Fibroblast of skin of back (primary cell): ENCODE measurements at places on chromosomes 16 and 17.
A peak's percentile ranks its signal among the peaks of the same experiment; 100 is the strongest.

GRCh38 chr17:8664456-8665126, 34.1 kb upstream of the MYH10 start:
- DNase-seq = no peak

GRCh38 chr17:14752011-14752410, 451.1 kb downstream of the HS3ST3B1 start:
- peak; percentile 53 for DNase-seq

DNA sequence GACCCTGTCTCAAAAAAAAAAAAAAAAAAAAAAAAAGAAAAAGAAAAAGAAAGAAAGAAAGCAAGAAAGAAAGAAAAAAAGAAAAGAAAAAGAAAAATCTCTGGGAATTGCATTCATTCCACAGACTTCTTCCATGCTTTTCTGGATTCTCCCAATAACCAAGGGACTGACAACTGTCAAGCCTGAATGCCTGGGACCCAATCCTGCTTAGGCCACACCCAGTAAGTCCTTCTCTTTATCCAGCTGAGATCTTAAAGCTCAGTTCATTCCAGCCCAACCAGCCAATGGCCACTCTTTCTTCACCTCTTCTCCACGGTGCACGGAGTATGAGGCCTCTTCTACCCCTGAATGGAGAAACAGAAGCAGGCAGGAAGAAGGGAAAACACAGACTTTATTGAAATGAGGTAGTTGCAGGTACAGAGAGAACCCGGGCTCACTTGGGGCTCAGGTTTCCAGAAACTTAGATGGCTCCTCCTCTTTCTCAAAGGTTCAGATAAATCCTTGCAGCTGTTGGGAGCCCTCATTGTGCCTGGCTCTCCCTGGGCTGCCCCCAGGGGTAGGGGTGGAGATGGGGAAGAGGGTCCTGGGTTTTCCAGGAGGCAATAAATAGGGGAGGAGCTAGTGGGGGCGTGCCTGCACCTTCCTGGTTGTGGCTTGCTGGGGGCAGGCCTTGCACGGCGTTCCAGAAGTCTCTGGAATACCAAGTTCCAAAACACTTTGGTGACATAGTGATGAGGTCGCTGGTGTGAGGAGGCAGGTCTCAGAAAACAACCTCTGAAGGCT, 2.5 kb downstream of the HOXB1 start:
- no peak for DNase-seq

DNA sequence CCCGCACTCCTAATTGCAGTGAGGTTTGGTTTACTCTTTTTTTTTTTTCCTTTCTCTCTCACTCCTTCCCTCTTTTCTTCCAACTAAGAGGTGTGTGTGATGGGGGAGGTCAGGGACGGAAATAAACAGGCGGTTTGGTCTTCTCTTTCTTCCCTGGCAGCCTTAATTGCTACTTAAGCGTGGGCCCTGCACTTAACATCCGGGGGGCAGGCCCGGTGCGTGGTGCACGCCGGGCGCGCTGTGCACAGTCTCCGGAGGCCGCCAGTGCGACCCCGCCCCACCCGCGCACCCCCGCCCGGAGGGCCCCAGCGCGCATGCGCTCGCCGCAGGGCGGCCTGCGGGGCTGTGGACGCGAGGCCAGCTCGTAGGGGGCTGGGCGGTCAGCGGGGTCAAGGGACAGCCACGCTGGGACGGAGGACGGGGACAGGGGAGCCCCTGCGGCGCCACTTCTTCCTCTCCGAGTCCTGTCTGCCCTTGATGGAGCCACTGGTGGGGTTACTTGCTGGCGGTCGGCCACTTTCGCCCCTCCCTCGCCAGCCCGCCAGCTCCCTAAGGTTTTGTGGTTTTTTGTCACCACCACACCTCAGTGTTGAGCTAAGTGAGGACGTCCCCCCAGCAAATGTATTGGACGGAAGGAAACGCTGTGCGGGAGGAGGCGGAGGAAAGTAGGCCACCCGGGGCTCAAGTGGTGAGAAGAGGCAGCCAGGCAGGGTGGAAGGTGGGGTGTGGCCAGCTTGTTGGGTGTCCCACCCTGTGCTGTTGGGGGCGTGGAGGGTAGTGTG, 120.9 kb downstream of the MRM1 start:
- DNase-seq = peak; percentile 12

DNA sequence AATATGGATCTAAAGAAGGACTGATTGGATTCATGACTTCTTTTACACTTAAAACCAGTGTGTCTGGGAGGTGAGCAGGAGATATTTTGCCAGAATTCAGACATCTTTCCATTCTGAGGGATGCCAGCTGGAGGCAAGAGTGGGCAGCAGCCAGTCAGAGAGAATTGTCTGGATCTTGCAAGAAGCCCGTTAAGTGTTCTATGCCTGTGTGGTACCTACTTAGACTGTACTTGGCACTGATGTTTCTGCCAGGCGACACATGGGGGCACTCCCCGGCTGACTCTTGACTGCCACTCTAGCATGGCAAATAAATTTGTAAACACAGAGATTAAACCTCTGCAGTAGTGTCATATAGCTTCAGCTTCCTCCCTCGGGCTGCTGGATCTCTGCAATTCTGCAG, 247.7 kb downstream of the UTP18 start:
- DNase-seq = no peak

- no peak for DNase-seq
These were observed 6.6 kb downstream of the CANT1 start for GRCh38 chr17:79002796-79003593.

DNA sequence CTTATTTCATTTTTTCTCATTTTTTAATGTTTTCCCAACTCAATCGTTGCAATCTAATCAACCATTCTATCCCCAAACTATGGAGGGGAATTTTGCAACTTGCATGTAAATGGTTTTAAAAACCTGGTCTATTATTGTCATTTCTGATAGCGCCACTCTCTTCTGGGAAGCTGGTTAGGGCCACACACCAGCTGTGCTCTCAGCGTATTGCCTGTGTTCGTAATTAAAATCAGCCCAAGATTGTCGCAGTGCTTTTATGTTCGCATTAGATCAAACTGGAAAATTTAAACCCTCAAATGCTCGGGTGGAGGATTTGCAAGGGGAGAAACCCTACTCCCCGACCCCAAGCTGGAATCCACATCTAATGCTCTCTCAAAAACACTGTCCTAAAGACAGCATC, 123.5 kb upstream of the CACNG5 start:
- DNase-seq = no peak

DNA sequence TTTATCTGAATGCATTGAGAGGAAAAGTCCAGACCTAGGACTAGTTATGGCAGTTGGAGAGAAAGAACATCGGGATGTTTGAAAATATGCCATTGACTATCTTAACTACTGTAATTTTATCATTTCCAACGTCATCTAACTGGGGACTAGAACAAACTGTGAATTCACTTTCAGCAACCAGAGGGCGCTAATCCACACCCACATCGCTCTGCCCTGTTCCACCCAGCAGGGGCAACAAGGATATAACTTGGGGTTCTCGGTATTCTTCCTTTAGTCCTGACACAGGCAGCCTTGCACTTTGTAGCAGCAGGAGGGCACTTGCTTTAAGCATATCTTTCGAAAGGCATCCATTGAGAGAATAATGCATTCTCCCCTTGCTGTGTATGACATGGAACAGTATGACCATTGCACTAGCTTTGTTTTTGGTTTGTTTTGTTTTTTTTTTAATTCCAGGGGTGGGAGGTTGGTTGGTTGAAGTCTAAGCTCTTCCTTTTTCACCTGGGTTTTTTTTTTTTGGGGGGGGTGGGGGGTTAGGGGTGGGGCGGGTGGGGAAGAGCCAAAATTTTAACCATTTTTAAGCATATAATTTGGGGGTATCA, 31.5 kb downstream of the SIAH1 start:
- peak; percentile 73 for DNase-seq

- no peak for DNase-seq
These were observed 29.9 kb downstream of the DCUN1D3 start for GRCh38 chr16:20870122-20870820.

DNA sequence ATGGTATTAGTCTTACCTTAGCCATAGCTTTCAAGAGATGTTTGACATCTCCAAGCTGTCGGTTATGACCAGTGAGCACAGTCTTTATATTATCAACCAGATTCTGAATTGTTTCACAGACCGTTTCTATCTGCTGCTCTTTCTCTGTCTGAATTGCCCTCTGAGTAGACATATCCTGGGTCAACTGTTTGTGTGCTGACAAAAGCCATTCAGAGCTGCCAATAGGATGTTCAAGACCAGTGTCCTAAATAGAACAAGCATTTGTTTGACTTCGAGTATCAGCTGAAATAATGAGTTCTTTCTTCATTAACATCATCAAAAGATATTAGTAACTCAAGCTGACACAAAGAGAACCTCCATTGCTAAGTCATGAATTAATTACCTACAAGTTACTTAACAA, 14.9 kb upstream of the ARL6IP1 start:
- DNase-seq = no peak

GRCh38 chr17:49730078-49730784, 22.5 kb upstream of the SLC35B1 start:
- DNase-seq = no peak

- DNase-seq = no peak
These were observed 125.4 kb downstream of the MRTFB start for GRCh38 chr16:14196539-14196938.

DNA sequence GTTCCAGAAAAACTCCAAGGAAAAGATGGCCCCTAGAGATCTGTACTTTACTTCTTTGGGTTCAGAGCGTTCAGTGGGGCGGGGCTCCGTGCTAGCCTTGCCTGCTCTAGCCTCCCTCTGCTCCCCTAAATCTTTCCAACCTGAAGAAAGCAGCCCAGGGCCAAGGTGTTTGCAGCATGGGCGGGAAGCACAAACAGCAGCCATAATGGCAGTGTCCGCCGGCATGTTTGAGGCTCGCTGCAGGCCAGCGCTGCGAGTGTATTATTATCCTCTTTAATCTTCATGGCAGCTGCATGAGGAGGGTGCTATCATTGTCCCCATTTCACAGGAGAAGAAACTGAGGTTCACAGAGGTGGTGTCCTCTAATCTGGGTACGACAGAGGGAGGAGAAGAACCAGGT, 10.4 kb downstream of the CALB2 start:
- no peak for DNase-seq

- DNase-seq = no peak
These were observed 224.9 kb downstream of the TANC2 start for GRCh38 chr17:63190821-63191370.

DNA sequence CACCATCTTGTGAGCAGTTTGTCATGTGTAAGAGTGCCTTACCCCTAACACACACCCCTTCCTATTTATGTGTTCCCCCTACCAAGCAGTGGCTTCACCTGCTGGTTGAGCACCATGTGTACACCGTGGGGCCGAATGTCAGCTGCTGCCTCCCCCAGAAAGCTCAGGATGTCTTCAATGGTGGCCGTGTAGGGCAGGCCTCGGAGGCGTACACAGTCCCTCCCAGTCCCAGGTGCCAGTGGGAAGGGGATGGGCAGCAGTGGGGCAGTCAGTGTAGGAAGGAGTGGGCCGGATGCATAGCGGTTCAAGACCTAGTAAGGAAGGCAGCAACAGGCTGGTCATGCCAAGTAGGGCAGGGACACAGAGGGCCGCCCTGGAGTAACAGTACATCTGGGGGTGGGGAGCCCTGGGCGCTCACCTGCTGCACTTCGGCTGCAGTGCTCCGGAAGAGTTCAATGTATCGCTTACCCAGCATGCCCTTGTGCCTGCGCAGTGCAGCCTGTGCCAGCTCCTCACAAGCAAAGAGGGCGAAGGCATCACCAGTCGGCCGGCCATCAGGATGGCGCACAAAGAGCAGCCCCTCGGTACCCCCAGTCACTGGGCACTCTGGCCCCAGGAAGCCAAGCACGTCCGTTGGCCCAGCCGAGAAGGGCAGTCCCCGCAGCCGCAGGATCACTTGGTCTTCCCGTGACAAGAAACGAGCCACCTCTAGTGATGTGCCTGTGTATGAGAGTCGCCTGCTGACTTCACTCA, 4.4 kb downstream of the ESRP2 start:
- no peak for DNase-seq

GRCh38 chr17:77115510-77115909, 25.3 kb upstream of the SEC14L1 start:
- no peak for DNase-seq

- DNase-seq = no peak
These were observed 7.8 kb downstream of the TEX14 start for GRCh38 chr17:58684003-58684402.
